T-helper 17 cell (primary cell): ENCODE measurements at places on chromosomes 13 and 19. TPM values are rescaled to one million over a fixed set of nuclear protein-coding genes. Genes with fewer than 3 reads are reported as not detected.

DNA sequence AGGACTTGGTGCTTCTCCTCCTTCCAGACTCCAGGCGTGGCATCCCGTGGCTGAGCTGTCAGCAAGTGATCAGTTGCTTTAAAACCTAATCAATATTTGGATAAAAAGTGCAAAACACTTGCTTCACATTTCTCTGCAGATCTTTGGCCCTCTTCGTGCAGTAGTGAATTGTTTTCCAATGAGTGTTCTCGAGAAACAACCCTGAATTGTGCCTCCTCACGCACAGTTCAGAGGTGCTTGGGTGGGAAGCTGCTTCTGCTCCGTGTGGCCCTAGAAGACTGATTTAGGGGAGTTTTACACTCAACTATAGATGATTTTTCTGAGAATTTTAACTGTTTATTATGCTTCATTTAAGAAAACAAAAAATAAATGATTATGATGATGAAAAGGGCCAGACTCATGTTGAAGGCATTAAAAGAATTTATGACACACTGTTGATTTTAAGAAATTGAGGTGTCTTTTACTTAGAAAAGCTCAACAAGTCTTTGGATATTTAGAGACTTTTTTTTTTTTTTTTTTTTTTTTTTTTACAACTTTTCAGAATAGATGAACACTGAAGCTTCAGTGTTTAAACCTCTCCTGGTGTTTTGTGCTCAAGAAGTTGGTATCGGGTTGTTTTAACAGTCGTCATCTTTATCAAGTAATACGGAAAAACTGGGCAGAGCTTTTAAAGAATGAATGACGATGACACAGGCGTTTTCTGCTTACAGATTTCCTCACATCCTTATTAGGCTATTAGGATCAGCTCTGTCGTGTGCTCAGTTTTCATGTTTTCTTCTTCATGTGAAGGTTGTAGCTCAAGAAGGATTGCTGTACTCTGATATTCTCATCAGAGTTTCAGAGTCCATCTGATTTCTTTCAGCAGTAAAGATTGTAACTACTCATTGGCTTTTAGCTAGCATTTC is 39.5 kb upstream of the TEX29 start:
- DNase-seq = no peak
- no peak overlapping the region for H3K4me3 ChIP-seq
- peaks cover 19% of the 10 kb centered on the region for H3K36me3 ChIP-seq
- H3K27me3 ChIP-seq = no peaks in the 10 kb centered on the region
- no peak overlapping the region for H3K27ac ChIP-seq

DNA sequence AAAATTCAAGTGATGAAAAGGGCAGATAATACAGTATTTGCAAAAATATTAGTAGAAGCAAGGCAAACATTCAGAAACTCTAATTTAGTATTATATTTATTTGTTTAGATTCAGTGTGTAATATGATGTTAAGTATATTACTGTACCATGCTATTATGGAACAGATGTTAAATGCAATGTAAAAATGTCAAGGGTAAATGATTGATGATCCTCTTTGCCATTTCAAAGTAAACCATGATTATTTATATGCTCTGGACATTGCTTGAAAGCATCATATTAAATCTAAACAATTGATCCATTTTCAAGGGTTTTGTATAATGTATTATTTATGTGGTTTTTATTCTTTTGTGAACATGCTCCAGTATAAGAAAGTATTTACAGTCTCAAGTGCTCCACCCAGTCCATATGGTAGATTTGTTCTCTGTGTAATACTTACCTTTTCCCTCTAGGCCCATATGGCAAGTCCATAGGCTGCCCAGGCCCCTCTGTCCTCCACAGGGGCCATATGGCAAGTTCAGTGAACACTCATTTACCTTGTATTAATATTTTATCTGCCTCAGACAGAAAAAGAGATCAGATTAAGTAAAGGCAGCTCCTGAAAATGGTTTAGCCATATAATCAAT is 353.5 kb downstream of the DACH1 start:
- H3K27ac ChIP-seq = no peak overlapping the region
- H3K4me1 ChIP-seq = no peaks in the 10 kb centered on the region
- H3K27me3 ChIP-seq = no peaks in the 10 kb centered on the region
- no peaks in the 10 kb centered on the region for H3K36me3 ChIP-seq

GRCh38 chr19:32450217-32450616 is 44.6 kb downstream of the DPY19L3 start:
- no peak overlapping the region for H3K4me3 ChIP-seq
- H3K27me3 ChIP-seq = no peaks in the 10 kb centered on the region
- DNase-seq = no peak
- no peak overlapping the region for H3K27ac ChIP-seq
- H3K4me1 ChIP-seq = peaks cover 5% of the 10 kb centered on the region

The C1QTNF9B gene
- total RNA-seq = not detected

The TMPRSS9 gene
- not detected for total RNA-seq
